Brain pericyte (primary cell): ENCODE measurements at places on chromosomes 1 and 21.

DNA sequence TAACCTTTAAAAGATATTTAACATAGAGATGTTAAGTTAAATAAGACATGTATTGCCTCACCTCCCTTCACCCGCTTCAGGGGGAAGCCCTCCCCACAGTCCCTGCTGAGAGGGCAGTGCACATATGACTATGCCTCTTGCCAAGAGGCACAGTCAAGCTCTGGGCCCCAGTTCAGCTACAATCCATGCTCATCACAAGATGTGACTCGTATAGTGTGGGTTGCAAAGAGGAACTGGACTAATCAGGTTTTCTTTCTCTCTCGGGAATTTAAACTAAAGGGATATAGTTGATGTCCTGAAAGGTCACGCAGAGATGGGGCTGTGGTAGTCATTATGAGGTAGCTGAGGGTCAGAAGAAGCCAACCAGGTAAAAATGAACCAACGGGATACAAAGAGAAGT is 35.6 kb downstream of the LYST start:
- DNase-seq, result peak; percentile 36

GRCh38 chr1:11338284-11338924 is 65.4 kb downstream of the UBIAD1 start:
- DNase-seq, result no peak

DNA sequence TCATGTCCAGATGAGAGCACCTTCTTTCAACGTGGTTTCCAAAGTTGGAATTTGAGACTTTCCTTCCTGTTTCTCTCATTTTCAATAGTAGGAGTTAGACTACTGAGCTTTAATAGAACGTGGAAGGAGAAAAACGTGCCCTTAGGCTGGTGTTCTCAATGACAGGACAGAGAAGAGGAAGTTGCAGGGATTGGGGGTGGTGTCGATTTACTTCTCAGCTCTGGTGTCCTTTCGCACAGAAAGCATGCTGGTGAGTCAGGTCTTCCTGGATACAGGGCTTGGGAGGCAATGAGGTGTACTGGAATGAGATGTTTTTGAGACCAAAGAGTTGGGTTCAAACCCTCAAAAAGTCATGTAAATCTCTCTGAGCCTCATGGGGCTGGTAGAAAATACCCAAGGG is 67.1 kb downstream of the HIVEP3 start:
- DNase-seq, result no peak

DNA sequence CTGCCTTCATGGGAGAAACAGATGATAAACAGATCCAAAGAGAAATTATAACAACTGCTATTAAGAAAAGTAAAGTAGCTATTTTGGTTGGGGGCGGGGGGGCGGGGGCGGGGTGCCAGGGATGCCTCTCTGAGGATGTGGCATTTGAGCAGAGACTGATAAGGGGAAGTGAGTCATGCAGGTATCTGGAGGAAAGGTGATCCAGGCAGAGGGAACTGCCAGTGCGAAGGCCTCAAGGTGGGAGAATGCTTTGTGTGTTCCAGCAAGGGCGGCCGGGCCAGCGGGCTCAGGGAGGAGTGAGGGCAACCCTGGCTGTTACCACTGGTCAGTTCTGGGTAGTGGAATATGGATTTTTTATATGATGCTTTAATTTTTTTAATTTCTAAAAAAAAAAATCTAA is 7.0 kb upstream of the TNFRSF1B start:
- no peak for DNase-seq

DNA sequence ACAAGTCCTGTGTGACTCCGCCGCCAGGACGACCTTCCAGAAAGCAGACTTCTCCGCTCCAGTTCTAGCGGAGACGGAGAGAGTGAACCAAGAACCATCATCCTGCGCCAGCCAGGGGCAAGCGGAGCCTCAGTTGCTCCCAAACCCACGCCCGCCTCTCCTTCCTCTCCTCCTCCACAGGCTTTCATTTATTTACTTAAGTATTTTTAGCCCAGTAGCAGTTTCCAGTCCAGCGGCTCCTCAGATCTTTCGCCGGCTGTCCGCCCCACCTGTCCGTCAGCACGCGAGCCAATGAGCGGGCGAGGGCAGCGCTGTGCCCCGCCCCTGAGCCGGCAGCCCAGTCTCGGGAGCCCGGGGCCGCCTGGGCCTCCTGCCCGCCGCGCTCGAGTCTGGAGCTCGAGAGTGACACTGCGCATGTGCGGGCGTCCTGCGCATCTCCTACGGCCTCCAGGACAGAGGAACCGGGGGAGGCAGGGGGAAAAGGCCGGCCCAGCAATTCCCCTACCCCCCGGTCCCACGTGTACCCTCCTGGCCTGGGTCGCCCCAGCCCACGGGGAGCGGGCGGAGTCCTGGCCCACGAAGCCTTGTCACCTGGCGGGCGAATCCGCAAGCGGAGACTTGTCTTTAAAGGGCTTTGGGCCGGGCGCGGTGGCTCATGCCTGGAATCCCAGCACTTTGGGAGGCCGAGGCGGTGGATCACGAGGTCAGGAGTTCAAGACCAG is at the start of gene FALEC:
Gene FALEC, plus strand, starts transcription at position 425 of the 722 bp plus-strand sequence.
- peak; percentile 87 for DNase-seq

DNA sequence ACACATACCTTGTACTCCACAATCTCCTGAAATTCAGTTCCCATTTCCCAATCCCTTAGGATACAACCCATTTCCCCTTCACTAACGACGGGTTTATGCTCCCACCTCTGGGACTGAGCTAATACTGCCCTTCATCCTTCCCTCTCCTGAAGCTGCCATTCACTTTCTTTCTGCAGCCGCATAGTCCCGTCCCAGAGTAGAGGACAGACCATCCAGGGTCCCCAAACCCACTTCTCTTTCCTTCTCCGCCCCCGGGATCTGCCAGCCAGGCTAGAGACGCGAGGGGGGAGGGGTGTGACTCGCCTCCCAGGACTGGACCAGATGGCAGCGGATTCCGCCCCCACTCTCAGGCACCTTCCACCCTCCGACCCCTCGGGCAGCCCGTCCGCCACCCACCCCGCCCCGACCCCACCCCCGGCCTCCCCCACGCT is 679 bp downstream of the ABL2 start:
- DNase-seq, result no peak

DNA sequence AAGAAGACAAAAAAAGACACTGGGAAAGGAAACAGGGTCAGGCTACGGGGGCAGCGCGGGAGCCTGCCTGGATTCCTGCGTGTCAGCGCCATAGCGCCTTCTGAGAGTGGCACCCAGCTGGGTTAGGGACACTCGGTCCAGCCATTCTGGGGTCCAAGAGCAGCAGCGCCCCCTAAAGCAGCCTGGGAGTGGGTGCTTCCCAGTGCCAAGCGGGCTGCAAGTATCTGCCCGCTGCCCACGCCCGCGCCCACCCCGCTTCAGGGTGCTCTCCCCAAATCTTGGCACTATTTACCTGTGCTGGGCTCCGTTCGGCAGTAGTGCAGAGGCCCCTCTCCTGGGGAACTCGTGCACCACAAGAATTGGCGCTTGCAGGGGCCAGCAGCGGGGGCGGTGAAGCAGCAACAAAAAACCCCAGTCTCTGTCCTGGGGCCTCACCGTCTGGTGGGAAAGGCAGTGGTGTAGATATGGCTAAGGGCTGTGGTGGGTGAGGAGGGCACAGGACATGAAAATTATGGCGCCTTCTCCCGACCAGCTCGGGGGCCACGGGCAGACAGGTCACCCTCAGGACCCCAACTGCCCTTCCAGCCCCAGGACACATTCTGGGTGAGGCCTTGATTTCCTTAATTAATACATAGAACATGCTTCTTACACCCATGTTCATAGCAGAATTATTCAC is 24.1 kb upstream of the LBR start:
- no peak for DNase-seq
